Right renal cortex interstitium (tissue), 3 donors: ENCODE measurements at places on chromosomes 7 and 10.
A peak's percentile ranks its signal among the peaks of the same experiment; 100 is the strongest.

DNA sequence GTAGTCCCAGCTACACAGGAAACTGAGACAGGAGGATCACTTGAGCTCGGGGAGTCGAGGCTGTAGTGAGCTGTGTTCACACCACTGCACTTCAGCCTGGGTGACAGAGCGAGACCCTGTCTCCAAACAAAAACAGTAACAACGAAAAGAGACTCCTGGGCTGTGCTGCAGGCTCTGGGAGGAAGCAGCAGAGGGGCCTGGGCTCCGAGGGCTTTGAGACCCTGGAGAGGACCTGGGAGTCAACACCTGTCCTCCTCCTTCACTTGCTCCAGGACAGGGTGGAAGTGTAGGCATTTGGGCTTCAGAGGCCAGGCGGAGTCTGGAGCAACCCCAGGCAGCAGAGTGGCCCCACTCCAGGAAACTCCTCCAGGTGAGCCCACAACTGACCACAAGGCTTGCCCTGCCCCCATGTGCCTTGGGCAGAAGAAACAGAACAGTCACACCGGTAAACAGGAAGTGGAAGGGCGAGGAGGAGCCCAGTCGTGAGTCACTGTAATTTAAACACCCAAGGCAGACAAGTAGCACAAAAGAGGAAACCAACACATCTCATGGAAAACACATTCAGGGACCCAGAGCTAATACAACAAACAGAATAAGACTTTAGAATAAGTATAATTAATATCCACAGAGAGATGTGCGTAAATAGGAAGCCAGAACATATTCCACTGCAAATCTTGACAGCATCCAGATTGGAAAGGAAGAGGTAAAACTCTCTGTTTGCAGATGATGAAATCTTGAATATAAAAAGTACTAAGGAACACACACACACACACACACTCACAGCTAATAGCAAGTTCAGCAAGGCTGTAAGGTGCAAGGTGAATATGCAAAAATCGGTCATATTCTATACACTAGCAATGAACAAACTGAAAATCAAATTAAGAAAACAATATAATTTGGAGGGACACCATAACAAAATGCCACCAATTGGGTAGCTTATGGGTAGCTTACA is 20.5 kb upstream of the RASGEF1A start:
- no peak for DNase-seq

- no peak for DNase-seq
Observed at GRCh38 chr7:29924006-29924405, 65.6 kb downstream of the SCRN1 start.

DNA sequence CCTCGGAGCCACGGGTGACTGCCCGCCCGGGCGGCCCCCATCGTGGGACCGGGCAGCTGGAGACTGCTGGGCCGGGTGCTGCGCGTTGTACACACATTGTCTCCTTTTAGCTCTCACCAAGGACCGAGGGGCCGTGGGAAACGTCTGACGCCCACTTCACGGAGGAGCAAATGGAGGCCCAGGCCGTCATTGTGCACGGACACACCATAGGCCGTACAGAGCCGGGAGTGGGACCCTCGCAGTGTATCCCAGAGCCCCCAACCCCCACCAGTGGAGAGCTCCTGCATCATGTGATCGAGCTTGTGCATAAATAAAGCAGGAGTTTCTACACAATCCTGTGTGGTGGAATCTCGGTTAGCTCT is 722 bp downstream of the DENND10 start:
- no peak for DNase-seq

GRCh38 chr7:69162931-69163670 is 435.2 kb upstream of the AUTS2 start:
- DNase-seq, result no peak

DNA sequence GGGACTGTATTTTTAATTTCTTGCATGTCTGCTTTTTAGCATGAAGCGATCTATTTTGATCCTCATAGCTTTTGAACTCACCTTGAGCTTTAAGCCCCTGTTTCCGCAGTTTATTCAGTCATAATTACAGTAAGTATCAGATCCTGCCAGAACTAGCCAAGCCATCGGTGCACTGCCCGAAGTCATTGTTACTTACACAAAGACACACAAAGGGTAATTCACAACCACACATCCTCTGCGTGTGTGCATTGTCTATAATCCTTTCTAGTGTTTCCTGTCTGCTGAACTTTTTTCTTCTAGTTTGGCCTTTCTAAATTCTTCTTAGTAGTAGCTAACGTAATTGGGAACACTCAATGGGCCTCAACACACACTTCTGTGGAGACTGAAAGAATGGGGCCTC is 133.0 kb downstream of the SFMBT2 start:
- DNase-seq, result no peak

DNA sequence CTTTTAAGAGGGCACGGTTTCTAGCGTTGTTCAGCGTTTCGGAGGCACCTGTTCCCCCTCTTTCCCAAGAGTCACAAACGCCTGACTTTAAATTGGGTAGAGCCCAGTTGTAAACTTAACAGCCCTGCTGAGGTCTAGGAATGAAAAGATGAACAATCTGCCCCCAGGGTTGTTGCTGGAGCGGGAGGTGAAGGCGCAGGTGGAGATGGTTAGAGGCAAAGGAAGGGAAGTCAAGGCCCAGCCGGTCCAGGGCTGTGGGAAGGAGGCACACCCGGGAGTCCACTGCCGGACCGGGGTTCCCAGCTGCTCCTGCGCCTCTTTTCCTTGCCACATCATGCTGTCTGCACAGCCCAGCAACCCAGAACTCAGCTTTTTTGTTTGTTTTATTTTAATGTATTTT is 770 bp downstream of the PRXL2A start:
- no peak for DNase-seq

DNA sequence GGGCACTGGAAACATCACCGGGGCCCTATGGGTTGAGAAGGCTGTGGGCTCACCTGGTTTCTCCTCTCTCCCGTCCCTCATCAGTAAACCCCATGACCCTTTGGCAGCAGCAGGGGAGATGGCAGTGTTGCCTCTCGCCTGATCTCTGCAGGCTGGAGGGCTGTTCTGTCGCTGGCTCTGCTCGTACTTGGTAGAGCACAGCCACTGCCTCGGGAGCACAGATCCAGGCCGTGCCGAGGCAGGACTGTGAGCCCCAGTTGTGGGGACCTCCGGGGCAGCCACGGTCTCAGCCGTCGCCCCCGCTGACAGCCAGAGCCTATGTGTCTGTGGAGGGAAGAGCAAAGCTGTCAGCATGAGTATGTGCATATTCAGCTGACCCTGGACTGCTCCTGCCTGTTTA is 94.9 kb downstream of the PTPRE start:
- DNase-seq, result no peak

GRCh38 chr10:124621637-124622036 is 122.5 kb downstream of the FAM53B start:
- DNase-seq, result no peak

DNA sequence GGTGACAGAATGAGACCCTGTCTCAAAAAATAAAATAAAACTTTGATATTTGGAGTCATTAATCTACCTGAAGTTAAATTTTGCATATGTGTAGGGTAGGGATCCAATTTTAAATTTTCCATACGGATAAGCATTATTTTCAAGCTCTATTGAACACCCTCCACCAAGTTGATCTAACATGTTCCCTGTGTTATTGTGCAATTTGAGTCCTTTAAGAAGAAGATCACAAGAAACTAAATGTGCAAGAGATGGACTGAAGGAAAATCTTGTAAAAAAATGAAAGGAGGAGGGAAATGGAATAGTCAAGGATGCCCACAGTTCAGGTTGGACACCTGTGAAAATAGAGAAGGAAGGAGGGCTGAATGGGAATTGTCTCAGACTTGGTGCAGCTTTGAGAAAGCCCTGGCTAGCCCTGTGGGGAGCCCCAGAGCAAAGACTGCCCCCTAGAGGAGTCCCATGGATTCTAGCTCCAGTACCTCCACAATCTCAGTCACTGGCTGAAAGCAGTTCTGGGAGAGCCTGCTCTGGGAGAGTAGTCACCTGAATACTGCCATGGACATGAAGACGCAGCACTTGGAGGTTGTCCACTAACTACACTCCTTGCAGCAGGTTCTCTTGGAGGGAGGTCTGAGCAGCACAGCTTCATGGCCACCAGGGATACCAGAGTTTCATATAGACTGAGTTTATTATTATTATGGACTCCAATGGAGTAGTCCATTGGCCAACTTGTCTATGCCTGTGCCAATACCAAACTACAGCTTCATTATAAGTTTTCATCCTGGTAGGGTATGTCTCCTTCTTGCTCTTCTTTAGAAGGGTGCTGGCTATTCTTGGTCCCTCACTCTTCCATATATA is 5.7 kb upstream of the TIAL1 start:
- no peak for DNase-seq

DNA sequence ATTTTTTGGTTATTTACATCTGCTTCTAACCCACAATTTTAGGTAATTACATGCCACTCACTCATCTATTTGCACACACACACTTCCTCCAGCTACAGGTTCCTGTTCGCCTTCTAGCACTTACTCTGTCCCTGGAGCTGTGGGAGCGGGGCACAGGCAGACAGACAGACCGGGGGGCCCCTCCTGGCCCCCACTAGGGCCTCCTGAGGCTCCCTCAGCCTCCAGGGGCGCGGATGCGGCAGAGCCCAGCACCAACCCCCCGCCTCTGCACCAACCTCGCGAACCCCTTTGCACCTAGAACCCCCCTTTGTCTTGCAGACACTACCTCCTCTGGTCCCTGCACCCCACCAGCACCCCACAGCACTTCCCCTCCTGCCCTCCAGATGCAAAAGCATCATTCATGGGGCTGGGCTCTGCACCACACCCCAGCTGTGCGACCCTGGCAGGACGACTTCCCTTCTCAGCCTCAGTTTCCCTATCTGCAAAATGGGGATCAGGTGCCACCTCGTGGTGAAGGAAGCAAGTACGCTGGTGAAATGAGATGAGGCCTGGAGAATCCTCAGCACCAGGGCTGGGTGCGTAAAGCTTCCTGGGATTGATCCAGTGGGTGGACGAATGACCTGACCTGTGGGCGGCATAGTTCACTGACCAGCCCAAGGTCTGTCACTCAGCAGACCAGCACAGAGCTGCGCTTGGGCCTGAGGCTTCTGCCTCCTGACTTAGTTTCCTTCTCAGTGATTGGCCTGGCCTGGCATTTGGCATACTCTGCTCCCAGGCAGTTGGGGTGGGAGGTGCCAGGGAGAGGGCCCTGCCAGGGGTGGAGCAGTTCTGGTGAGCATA is 37.9 kb downstream of the ELFN1 start:
- no peak for DNase-seq

DNA sequence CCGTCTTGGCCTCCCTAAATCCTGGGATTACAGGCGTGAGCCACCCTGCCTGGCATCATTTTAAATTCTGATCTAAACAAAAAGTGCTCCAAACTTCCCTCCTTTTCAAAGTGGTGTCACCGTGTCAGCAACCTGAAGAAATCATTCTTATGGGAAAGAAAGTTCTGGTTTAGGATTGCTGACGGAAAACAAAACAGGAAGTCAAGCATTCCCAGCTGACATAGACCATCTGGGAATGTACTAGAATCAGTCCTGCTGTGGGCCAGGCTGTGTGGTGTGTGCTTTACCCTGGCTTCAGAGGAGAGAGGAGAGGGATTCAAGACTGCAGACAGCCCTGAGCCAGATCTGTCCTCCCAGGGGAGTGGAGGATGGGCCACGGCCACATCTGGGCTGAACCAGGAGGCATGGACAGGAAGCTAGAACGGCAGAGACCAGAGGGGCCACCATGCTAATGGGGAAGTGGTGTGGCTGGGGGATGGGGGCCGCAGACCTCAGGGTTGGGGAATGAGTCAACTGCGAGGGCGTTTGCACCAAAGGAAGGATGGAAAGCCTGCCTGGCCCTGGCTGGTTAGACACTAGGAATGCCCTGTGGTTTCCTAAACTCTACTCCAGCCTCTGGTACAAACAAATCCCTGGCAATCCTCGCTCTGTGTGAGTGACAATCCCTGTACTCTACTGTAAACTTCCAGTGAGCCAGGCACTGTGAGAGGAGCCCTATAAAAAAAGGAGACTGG is 16.7 kb upstream of the CLIP2 start:
- DNase-seq, result no peak

- DNase-seq, result no peak
Observed at GRCh38 chr10:48309711-48310226, 3.3 kb downstream of the MAPK8 start.

DNA sequence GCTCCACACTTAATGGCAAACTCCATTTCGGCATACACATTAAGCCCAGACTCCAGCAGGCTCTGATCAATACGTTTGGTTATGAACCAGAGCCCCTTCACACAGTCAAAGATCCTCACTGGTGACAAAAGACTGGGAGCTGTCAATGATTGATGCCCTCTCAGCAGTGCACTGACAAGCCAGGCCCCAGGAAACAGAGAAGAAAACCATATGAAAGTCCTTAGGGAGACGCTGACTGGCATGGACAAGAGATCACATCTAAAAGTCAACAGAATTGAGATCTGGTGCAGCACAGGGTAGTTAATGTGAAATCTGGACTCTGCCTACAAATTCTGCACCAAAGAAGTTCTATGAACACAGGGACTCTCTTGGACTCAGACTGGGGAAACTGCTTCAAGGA is 600.9 kb upstream of the NRP1 start:
- no peak for DNase-seq

DNA sequence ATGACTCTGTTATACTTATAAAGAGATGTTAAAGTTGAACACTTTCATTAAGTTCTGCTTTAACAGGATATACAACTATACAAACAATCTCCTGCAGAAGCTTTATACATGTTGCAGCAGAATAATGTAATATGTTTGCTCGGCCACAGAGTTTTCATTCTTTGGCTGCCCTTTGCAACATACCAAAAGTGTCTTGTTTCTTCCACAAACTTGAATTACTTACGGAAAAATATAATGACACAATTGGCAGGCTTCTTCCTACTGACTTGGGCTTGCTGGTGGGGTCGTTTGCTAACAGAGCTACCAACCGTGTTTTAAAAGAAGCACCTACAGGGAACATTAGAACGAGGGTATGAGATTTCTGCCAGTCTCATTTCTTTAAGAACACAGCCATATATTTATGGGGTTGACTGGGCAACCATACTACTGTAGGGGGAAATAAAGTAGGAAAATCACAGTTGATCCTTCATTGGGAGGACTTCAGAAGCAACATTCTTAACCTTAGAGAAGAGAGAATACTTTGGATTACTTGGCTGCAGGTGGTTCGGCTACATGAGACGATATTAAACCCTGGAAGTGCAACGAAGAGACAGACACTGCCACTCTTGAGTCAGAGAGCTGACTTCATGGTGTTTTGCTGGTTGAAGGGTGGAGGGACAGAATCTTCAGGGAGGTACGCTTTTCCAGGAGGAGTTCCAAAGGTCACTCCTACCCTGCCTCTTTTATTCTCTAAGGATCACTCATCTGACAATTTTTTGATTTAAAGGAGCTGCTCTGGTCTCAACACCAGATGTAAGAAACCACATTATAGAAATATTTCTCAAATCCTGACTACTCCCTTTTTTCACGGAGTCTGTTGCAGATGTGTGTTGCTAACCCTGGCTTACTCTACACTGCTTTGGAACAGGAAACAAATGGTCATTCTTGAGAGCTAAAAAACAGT is 123.9 kb downstream of the SEMA3C start:
- peak; percentile 23 for DNase-seq

DNA sequence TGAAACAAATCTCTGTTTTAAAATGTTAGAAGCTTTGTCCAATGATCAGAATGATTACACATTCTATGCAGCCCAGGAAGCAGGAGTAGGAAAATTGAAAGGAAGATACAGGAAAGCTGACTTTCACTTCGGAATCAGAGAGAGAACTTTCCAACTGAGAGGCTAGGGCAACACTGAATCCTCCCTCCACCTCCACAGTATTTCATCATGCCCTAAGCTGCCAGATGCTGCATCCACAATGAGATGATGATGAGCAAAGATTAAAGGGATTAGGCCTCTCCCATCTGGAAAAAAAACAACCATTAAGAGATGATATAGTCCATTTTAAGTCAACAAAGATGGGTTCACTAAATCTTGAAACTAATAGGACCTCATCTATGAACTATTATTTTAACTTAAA is 215.6 kb downstream of the GPR37 start:
- no peak for DNase-seq
